ENCODE measurements at places on chromosomes 3 and 15.

GRCh38 chr3:99808163-99808794 lies 9.4 kb upstream of the CMSS1 start:
- no peak for DNase-seq

GRCh38 chr3:168693870-168694269 lies 598.1 kb upstream of the GOLIM4 start:
- no peak for DNase-seq

DNA sequence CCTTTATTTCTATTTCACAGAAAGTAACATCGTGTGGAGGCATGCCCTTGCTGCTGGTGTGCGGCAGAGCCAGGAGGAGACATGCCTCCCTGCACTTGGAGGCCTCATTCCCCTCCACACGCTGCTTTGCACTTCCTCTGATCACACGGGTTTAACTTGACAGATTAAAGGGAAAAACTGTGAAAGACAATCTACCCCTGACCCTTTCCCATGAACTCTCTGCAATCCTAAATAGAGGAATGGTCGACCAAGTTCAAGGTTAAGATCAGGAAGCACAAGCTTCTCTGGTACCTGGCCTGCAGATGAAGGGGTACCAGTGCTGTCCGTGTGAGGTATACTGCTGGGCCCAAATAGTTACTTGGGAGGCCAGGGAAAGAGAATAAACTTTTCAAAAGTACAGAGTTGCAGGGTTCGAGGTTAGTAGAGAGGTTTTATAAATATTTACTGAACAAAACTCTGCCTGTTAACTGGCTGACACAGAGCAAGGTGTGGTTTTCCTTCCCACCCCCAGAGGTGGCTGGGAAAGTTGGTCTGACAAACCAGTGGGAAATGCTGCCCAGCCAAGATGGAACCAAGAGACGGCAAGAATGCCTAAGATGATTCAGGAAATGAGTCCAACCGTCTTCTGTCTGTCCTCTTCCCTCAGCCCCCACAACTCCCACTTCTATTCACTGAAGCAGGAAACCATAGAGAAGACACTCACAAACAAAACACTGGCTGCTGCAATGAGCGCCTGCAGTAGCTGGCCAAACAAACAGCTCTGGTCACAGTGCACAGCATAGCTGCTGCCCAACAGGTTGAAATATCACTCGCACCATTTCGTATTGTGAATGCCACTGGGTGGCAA lies 79.6 kb downstream of the IGF2BP2 start:
- DNase-seq: no peak

DNA sequence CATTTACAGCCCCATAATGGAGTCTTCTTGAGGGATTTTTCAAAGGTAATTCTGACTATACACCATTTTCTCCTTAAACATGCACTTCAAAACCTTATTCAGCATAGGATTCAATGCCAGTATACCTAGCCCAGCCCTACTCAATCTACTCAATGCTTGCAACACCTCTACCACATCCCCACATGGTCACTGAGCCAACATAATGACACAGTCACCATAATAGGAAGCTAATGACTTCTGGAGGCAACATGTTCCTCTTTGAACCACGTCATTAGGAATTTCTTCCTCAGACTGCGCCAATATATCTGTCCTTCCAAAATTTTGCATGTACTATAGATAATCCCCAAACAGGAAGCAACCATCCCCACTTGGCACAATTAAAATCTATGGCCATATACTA lies 153.9 kb upstream of the SETMAR start:
- no peak for DNase-seq

DNA sequence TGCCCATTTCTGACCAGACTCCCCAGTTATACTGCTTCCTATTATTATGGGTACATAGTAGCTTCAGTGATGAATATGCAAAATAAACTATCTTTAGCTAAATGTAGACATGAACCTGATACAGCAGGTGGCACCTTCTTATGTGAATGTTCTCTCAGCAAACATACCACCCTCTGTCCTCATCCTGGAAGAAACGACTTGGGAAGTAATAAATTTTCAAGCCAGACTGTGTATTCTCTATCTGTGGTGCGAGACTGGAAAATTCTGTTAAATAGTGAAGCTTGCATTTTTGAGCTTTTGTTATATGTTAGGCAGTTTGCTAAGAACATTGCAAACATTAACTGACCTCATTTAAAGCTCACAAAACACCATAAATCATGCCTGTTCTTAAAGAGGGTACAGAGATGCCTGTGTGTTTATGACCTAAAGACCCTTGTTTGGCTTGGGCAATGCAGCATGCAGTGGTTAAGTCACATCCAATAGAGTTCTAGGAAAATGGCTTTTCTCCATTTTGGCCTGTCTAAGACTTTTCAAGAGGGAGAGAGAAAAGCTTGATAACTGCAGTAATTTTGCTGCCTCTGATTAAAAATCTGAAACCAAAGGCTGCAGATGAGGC lies 287.1 kb downstream of the NEK10 start:
- DNase-seq: no peak

DNA sequence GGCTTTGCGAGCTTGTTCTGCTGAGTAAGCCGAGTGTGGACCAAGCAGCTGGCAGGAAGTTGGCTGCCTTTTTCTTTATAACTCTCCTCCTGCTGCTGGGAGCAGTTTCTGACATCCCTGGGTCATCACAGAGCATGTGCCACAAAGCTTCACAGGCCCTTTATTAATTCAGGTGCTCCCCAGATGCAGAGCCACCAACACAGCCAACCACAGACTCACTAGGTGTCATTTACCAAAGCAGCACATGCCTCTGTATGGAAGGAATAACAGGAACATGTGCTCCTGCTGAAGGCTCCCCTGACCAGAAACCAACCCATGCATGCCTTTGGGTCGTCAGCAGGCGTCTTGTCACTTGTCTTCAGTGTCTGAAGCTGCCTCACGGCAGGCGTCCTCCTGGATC lies 152.5 kb downstream of the ADAMTS17 start:
- no peak for DNase-seq

- no peak for DNase-seq
Observed at GRCh38 chr3:128991355-128991895, 2.5 kb downstream of the CFAP92 start.

DNA sequence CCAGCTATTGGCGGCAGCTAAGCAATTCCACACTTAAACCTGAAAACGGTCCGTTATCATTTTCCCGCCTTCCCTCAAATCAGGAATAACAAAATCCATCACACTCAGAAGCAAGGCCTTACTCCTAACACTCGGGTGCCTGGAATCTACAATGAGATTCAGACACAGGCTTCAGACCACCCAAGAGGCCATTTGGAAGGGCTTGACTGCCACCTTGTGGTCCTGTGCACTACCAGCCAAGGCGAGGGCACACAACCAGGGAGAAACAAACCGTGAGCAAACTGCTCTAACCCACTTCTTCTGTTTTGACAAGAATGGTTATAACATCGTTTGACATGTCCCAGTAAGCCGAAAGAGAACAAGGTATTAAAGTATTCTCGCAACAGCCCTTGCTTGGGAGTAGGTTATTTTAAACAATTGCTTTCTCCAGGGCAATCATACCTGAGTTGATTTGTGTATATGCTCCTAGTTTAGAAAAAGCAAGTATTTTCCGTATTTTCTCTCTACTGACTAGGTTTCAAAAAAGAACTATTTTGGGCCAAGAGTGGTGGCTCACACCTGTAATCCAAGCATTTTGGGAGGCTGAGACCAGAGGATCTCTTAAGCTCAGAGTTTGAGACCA lies 40.1 kb upstream of the TAFA4 start:
- DNase-seq: peak; percentile 27

DNA sequence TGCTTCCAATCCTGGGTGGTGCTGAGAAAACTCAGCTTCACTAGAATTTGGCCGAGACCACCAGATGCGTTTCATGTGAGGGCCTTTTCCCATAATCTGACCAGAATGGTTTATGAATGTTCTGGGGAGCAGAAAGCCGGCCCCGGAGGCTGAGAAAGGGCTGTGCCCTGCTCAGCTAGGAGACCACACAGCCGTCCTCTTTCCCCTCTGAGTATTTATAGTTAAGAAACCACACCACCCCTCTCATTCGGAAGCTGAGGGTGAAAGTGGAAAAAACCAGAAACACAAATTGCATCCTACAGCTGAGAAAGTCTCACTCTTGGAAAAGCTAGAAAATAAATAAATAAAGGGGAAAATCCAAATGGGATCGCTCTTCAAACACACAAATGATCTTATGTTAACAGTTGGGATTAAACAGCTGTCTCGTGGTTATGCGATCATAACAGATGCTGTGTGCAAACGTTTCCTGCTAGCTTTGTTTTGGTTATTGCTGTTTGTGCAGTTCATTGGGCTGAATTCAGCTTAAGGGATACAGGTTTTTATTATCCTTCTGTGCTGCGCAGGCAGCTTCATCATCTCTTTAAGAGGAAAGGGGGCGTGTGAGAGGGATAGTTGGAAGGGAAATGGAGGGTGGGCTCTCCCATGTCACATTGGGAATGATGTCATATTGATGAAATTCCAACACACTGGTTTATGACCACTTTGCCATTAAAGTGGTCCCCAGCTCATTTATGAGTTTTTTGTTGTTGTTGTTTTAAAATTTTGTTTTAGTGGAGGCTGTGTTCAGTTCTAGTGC lies 1026.2 kb upstream of the NR2F2 start:
- no peak for DNase-seq

DNA sequence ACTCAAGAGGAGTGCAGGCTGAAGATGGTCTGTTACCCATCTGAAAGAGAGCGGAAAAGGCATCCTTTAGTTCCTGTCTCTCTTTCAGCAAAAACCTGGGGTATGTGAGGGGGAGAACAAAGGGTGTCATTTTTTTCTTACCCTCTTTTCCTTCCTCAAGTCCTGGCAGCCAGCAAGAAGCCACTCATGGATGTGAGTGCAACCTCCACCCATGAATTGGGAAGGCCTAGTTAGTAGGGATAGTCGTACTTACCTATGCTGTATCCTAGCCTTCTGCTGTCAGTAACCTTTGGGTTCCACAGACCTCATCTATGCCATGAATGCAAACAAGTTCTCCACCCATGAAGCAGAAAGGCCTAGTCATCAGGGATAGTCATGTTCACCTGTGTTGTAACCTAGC lies 472.8 kb downstream of the ZIC1 start:
- DNase-seq: no peak

DNA sequence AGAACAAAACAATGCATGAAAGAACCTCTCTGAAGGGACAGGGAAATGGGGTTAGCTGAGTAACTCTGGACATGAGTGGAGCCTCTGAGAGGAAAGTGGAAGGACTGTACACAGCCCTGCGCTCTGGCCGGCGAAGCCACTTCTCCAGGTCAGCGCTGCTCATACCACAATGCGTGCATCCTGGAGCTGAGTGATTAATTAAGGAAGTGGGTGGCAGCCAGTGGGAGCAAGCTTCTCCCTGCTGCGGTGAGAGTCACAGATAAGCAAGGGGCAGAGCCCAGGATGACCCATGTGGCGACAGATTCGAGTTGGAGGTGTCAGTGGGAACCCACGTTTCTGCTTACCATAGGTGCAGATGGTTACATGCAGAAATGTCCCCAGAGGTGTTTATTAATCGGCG lies 48.0 kb downstream of the KLF15 start:
- no peak for DNase-seq

DNA sequence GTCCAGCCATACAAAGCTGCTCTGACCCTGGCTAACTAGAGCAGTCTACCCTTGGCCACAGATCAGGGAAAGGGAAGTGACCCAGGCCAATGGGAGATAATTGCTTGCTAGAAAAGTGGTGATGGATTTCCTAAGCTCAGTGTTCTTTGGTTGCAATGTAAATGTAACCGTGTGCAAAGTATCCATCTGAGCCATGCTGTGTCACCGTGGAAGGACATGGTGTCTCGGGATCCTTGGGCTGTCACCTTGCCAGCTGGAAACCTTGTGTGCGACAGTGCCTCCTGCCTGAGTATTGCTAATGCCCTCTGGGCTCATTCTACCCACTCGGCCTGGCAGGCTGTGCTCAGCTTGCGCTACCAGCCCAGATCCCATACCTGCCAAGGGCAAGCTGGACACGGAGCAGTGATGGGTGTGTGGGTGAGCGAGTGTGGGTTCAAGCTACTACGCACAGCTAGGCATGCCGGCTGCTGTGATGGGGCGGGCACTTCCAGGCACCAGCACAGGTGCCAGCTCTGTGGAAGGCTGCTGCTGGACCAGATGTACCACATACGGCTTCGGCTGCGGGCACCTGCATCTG lies 10.7 kb upstream of the SIAH2 start:
- no peak for DNase-seq

GRCh38 chr3:195030791-195031321 lies 240.1 kb downstream of the XXYLT1 start:
- no peak for DNase-seq

GRCh38 chr3:147410526-147411237 lies 1.5 kb downstream of the ZIC1 start:
- DNase-seq: no peak

DNA sequence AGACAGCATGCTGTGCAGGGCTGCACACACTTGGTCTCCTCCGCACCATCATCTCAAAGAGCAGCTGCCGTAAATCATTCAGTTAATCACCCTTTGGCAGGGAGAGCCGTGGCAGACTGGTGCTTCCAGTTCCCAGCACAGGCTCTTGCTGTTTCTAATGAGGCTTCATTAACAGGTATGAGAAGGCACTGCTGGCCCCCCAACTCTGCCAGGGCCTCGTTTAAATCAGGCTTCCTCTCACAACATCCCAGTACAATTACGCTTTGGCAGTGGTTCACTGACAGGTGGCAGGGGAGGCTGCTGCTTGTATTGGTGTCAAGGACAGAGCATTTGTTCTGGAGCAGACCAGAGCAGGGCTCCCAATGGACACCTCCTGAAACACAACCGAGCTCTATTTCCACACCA lies 77.1 kb downstream of the BFSP2 start:
- DNase-seq: no peak

DNA sequence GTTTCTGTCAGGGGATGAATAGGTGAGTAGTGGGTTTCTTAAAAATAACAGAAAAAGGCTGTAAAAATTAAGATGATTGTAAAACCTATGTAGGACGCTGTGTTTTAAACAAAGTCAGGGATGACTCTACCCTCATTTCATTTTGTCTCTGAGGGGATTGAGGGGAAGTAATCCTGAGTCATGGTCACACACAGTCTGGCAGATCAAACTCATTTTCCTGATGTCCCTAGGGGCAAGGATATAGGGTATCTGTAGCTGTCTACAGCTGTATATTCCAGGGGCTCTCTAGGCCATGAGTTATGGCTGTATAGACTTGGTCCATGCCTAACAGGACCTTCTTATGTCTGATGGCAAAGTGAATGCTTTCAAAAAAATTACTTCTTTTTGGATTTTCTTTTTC lies 421.1 kb downstream of the PDCD6IP start:
- no peak for DNase-seq

DNA sequence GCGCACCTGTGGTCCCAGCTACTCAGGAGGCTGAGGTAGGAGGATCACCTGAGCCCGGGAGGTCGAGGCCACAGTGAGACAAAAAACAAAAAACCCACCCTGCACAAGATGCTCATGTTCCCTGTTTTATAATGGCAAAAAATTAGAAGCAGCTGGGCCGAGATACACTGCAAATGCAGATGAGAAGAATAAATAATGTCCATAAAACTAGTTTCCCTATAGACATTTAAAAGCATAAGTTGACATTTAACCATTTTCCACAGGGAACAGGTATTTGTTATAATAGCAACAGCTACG lies 537 bp upstream of the SCAP start:
- no peak for DNase-seq

- no peak for DNase-seq
Observed at GRCh38 chr3:42855547-42856380, 19.9 kb downstream of the CYP8B1 start.
